ENCODE measurements at places on chromosomes 4 and X.

DNA sequence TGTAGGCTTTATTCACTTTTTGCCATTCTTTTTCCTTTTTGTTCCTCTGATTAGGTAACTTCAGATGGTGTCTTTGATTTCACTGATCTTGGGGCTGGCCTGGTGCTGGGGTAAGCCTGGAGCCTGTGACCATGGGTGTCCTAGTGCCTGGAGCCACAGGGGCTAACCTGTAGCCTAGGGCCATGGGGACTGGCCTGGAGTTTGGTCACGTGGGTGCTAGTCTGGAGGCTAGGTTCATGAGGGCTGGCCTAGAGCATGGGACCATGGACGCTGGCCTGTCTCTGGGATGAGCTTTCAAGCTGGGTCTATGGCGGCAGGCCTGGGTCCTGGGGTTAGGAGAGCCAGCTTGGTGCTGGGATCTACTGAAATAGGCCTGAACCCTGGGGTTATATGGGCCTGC lies 32.2 kb upstream of the ALG13 start:
- no peak for DNase-seq

DNA sequence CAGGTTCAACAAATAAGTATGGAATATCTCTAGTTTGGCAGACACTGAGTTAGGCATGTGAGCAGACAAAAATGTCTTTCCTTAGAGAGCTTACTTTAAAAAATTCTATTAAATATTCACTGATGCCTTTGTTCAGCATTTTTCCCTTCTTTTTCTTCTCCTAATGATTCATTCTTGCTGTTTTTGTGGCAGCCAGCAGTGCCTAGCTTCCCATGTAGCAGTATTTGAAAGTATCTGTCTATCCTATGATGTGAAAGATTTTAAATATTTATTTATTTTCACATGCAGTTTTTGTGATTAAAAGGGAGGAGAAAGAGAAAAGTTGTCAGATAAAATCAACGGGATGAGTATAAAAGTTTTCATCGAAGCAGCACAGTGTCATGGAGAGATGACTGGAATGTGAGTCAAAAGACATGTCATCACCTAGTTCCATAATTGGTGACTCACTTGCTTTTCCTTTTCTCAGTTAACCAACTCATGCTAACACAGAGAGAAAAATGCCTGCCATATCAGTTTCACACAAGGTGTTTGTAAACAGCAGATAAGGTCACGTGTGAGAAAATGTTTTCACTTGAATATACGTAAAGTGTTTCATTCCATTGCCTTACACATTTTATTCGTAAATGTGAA lies 69.8 kb downstream of the BMPR1B start:
- DNase-seq = no peak

- no peak for DNase-seq
These were observed 412.2 kb upstream of the FAT1 start for GRCh38 chr4:187135878-187136277.

DNA sequence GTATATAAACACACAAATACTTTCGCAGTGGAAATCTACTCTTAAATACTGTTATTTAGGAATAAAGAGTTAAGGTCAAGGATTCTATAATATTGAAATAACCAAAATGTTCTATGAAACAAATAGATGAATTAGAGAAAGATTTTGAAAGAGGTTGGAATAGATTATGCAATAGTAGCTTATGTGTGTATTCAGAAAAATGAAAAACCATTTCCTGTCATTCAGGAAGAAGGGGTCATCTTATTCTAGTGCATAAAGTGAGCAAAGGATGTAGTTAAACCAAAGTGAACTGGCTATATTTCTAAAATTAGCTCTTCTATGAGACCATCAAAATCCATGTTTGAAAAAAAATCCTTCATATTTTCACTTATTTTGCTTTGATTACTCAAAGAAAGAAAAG lies 30.0 kb upstream of the MYOZ2 start:
- no peak for DNase-seq

- no peak for DNase-seq
These were observed 12.9 kb downstream of the STIM2 start for GRCh38 chr4:26873391-26874026.

- no peak for DNase-seq
These were observed 143.0 kb downstream of the RASL11B start for GRCh38 chr4:53005149-53005546.

- no peak for DNase-seq
These were observed 81.3 kb downstream of the PLS3 start for GRCh38 chrX:115642311-115642710.

- no peak for DNase-seq
These were observed 28.6 kb downstream of the FAM241A start for GRCh38 chr4:112173593-112174558.

All from cerebellar nuclear complex (tissue), 1 donor.